ENCODE measurements at places on chromosomes 1 and 21.

DNA sequence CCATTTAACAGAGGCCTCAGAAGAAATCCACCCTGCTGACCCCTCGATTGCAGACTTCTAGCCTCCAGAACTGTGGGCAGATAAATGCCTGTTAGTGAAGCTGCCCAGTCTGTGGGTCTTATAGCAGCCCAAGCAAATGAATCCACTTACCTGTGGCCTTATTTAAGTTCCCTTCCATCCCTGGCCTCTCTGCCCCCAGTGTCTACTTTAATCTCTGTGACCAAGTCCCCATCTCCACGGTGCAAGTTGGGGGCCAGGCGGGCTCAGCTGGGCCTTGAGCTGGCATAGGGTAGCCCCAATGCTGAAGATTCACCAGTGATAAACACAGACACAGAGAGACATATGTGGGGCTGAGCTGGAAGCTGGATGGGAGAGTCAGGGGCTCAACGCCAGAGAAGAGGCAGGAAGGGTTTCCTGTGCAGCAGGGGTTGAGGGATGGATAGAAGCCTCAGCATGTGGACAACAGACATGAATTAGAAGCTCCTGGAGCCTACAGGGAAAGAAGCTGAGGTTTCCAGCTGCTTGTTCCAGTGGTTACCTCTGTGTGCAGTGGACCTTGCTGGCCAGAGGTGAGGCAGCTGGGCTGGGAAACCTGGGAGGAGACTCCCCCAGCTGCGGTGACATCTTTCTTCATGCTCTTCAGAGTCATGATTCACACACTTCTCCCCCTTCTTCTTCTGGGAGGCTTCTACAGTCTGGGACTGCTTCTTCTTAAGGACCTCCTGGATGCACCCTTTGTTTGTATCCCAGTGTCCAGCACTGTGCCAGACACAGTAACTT, 13.4 kb upstream of the B3GALT5 start:
- H3K36me3 ChIP-seq: no peaks in the 10 kb centered on the region
- H3K27me3 ChIP-seq: no peaks in the 10 kb centered on the region
- no peak overlapping the region for H3K4me3 ChIP-seq
- H3K4me1 ChIP-seq: no peaks in the 10 kb centered on the region

GRCh38 chr1:178101266-178101630, 7.3 kb downstream of the RASAL2 start:
- H3K4me3 ChIP-seq: no peak overlapping the region
- no peak overlapping the region for H3K27ac ChIP-seq
- no peaks in the 10 kb centered on the region for H3K36me3 ChIP-seq
- no peaks in the 10 kb centered on the region for H3K27me3 ChIP-seq
- no peaks in the 10 kb centered on the region for H3K4me1 ChIP-seq

DNA sequence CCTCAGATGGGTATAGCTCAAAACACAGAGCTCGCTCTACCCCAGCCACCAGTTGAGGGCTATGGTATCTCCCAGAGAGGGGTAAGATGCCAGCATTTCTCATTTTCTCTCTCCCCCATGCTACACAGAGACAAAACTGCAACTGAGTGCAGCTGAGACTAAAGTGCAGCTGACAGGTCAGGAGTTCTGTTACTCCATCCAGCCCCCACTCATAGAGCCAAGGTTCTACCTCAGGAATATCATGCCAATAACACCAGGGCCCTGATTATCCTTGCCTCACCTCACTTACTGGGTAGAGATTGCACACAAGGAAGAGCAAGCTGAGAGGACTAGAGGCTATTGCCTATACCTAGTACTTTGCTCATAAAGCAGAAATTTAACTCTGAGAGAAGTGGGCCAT, 34.6 kb downstream of the DPYD start:
- peaks cover 7% of the 10 kb centered on the region for H3K36me3 ChIP-seq
- DNase-seq: no peak
- no peaks in the 10 kb centered on the region for H3K27me3 ChIP-seq
- no peaks in the 10 kb centered on the region for H3K4me1 ChIP-seq
- no peak overlapping the region for H3K27ac ChIP-seq

GRCh38 chr1:60655679-60656355, 426.5 kb upstream of the NFIA start:
- H3K27me3 ChIP-seq: no peaks in the 10 kb centered on the region
- H3K4me3 ChIP-seq: no peak overlapping the region
- no peak for DNase-seq
- H3K4me1 ChIP-seq: no peaks in the 10 kb centered on the region
- no peaks in the 10 kb centered on the region for H3K36me3 ChIP-seq

GRCh38 chr1:67889953-67890567, 56.8 kb upstream of the GNG12 start:
- no peak overlapping the region for H3K27ac ChIP-seq
- no peak for DNase-seq
- no peaks in the 10 kb centered on the region for H3K36me3 ChIP-seq
- H3K4me1 ChIP-seq: no peaks in the 10 kb centered on the region
- H3K4me3 ChIP-seq: no peak overlapping the region

DNA sequence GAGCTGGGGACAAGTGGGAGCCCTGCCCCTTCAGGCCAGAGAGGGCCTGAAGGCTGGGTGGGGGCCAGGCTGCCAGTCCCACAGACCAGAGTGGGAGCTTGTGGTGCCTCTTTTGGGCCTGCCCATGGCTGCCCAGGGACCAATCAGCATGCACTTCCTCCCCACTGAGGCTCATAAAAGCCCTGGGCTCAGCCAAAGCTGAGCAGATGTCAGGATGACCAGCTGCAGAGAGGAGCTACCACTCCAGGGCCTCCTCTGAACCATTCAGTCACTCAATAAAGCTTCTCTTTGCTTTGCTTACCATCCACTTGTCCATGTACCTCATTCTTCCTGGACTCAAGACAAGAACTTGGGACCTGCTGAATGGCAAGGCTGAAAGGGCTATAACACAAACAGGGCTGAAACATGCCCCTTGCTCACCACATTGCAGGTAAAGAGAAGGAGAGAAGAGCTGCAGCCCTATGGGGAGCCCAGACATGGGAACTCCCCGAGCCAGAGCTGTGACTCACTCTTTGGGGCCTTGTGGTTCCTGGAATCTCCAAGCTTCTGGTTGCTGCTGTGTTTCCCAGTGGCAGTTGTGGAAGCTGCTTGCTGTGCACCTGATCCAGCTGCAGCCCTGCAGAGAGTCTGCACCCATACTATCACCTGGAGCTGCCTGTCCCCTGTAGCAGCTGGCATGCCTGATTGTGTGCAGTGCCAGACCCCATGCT, 82.0 kb downstream of the OLFML3 start:
- H3K36me3 ChIP-seq: no peaks in the 10 kb centered on the region
- H3K4me3 ChIP-seq: no peak overlapping the region
- DNase-seq: no peak
- no peak overlapping the region for H3K27ac ChIP-seq

DNA sequence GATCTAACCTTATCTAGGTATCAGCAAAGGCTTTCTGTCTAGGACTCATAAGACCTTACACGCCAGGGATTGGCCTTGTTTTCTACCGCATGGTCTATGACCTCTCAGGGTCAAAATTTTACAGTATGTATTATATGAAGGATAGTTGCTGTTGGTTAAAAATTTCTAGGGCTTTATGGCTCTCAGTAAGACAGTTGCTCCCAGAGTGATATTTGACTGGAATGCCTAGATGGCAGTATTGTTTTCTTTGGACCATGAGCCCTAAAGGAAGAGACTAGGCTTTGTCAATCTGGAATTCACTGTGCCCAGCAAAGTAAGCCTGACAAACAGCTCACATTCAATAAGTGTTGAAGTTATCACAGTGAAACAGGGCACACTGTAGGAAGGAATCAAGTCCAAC, 37.6 kb downstream of the C1orf87 start:
- DNase-seq: no peak
- H3K27ac ChIP-seq: no peak overlapping the region
- no peaks in the 10 kb centered on the region for H3K4me1 ChIP-seq
- H3K4me3 ChIP-seq: no peak overlapping the region
- H3K36me3 ChIP-seq: no peaks in the 10 kb centered on the region

DNA sequence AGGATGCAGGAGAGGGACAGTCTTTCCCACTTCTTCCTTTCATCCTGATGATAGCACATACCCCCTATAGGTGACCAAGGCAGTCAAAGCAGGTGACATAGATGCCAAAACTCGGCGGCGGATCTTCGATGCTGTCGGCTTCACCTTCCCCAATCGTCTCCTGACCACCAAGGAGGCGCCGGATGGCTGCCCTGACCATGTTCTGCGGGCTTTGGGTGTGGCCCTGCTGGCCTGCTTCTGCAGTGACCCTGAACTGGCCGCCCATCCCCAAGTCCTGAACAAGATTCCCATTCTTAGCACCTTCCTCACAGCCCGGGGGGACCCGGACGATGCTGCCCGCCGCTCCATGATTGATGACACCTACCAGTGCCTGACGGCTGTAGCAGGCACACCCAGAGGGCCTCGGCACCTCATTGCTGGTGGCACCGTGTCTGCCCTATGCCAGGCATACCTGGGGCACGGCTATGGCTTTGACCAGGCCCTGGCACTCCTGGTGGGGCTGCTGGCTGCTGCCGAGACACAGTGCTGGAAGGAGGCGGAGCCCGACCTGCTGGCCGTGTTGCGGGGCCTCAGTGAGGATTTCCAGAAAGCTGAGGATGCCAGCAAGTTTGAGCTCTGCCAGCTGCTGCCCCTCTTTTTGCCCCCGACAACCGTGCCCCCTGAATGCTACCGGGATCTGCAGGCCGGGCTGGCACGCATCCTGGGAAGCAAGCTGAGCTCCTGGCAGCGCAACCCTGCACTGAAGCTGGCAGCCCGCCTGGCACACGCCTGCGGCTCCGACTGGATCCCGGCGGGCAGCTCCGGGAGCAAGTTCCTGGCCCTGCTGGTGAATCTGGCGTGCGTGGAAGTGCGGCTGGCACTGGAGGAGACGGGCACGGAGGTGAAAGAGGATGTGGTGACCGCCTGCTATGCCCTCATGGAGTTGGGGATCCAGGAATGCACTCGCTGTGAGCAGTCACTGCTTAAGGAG, 2.9 kb downstream of the NCDN start:
- H3K27ac ChIP-seq: peak overlapping the region; percentile 39
- H3K36me3 ChIP-seq: peaks cover 4% of the 10 kb centered on the region
- no peaks in the 10 kb centered on the region for H3K27me3 ChIP-seq
- no peak for DNase-seq
- H3K4me1 ChIP-seq: peaks cover 25% of the 10 kb centered on the region

Measured in effector memory CD4-positive, alpha-beta T cell (primary cell).